ENCODE measurements at places on chromosomes 16 and 17. TPM values are rescaled to one million over a fixed set of nuclear protein-coding genes. Genes with fewer than 3 reads are reported as not detected.
A peak's percentile ranks its signal among the peaks of the same experiment; 100 is the strongest.

- no peak overlapping the region for H3K4me3 ChIP-seq
- no peak for DNase-seq
- no peak overlapping the region for H3K27ac ChIP-seq
- no peaks in the 10 kb centered on the region for H3K27me3 ChIP-seq
- H3K36me3 ChIP-seq: no peaks in the 10 kb centered on the region
- H3K4me1 ChIP-seq: peaks cover 13% of the 10 kb centered on the region
These were observed 64.2 kb upstream of the ZNF469 start for GRCh38 chr16:88318521-88318920.

GRCh38 chr17:62702746-62703260, 75.3 kb downstream of the MRC2 start:
- no peak overlapping the region for H3K27ac ChIP-seq
- H3K4me1 ChIP-seq: peaks cover 20% of the 10 kb centered on the region
- peak overlapping the region; percentile 59 for H3K4me3 ChIP-seq
- no peak for DNase-seq

GRCh38 chr17:73371285-73371684, 59.5 kb upstream of the CDC42EP4 start:
- no peak overlapping the region for H3K27ac ChIP-seq
- no peak for DNase-seq
- H3K36me3 ChIP-seq: peaks cover 3% of the 10 kb centered on the region
- H3K4me1 ChIP-seq: peaks cover 5% of the 10 kb centered on the region
- no peak overlapping the region for H3K4me3 ChIP-seq
- no peaks in the 10 kb centered on the region for H3K27me3 ChIP-seq

Gene ARL5C
- not detected for total RNA-seq
